A549 (cell line): ENCODE measurements at places on chromosomes 7 and 10.

DNA sequence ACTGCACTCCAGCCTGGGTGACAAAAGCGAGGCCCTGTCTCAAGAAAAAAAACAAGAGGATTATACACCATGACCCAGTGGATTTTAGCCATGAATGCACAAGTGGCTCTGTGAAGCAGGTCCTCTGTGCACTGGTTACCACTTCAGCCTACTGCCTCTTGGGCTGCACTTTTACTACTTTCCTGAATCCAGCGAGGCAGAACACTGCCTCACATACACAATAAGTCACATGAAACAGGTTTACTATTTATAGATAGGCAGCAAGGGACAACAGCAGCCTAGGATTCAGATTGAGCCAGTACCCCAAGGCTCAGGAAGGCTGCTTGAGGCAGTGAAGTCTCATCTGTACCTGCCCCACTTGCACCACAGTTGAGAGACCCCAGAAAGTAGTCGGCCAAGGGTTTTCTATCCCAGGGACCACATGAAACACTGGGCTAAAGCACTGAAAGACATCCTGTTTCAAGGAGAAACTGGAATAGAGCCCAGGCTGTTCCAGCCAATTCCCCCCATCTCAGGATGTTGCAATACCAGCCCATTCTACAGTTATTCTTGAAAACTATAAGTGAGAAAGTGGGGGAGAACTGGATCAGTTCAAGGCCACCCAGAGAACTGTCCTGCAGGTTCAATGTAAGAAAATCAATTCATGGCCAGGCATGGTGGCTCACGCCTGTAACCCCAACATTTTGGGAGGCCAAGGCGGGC is 10.3 kb upstream of the OGDH start:
- no peak for DNase-seq

DNA sequence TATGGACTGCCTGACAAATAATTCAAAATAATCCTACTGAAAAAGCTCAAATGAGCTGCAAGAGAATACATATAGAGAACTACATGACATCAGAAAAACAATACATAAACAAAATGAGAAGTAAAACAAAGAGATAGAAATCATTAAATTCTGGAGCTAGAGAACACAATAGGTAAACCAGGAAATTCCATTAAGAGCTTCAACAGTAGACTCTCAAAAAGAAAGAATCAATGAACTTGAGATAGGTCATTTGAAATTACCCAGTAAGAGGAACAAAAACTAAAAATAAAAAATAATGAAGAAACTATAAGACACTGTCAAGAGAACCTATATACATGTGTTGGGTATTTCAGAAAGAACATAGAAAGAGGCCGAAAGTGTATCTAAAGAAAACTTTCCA is 186.3 kb downstream of the PTN start:
- DNase-seq: no peak

- DNase-seq: peak; percentile 92
Measured at GRCh38 chr7:129779602-129780256, 168.2 kb downstream of the NRF1 start.

GRCh38 chr10:32051926-32052325 is 4.3 kb downstream of the KIF5B start:
- no peak for DNase-seq

GRCh38 chr7:98913612-98914011 is 35.3 kb downstream of the TRRAP start:
- no peak for DNase-seq

DNA sequence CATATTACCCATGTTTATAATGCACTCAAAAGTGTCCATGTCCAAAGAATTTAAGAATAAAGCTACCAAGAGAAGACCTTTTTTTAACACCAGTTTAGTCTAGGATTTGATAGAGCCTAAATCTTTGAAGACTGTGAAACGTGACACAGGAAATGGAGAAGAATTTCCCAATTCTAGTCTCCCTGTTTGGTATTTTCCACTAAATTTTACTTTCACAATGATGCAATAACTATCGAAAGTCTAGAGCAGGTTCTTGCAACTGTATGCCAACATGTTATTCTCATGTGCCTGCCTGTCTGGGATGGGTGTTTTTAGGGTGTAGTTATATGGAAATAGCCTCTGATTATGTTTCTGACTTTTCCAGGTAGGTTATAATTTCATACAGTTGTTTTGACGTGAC is 6.9 kb upstream of the MXI1 start:
- DNase-seq: no peak

GRCh38 chr7:95536656-95537311 is 51.0 kb downstream of the ASB4 start:
- no peak for DNase-seq
